ENCODE measurements at places on chromosomes 4 and X.
A peak's percentile ranks its signal among the peaks of the same experiment; 100 is the strongest.

DNA sequence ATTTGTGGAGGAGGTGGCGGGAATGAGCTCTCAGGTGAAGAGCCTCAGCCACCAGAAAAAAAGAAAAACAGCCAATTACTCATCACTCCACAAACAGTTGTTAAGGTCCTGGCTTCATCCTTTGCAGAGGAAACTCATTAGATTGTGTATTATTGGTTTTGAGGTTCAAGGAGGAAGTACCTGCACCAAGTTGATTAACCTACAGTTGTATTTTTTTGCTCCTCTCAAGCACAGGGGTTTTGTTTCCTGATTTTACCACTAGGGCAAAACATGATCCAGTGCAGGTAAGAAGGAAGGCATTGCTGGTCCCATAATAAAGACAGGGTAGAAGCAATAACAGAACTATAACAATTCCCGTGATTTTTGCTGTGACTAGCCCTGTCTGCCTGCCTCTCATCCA, 84.0 kb upstream of the QRFPR start:
- no peak for DNase-seq

DNA sequence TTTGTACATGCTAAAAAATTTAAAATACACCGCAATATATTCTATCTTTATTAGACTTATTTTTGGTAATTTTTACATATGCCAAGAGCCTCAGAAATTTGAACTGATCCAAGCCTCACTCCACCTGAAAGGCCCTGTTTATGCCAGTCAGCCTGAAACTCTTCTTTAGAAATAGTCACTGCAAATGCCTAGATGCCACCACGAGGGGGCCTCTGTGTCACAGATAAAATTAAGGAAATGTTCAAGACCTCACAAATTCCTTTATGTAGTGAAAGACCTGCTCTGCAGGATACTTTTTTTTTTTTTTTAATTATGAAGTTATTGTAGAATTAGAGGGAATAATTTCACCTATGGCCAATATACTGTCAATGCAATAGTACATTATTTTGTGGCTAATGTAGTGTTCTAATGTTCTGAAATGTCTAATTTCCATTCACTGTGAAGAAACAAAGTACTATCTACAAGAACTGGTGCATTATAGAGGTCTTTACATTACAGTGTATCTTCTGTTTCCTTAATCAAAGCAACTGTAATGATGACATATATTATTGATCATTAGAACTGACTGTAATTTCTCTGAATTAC, 69.8 kb downstream of the DTHD1 start:
- DNase-seq: no peak

GRCh38 chrX:12903646-12904045, 2.8 kb upstream of the TLR8 start:
- DNase-seq: no peak

DNA sequence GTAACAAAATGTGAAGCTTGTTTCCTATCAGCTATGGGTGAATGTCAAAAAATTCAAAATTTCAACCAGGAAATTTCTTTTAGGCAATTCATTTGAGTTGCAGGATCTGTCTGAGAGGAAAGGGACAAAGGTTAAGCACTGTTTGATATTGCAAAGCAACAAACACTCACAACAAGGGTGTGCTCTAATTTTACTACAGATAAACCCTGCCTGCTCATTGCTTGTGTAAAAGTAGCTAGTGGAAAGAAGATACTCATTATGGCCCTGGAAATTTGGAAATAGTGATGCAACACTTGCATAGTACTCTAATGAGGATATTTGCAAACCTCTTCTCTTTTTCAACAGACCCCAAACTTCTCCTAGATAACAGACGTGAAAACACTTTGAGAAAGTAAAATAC, 27.1 kb downstream of the FAM47E start:
- no peak for DNase-seq

GRCh38 chr4:144507311-144508101, 138.4 kb upstream of the HHIP start:
- DNase-seq: no peak

GRCh38 chr4:185657183-185657582, 121.9 kb upstream of the PDLIM3 start:
- DNase-seq: no peak

GRCh38 chr4:123102897-123103471, 180.6 kb upstream of the NUDT6 start:
- DNase-seq: peak; percentile 43

- no peak for DNase-seq
Measured at GRCh38 chrX:9693307-9694001, 72.2 kb downstream of the GPR143 start.

- no peak for DNase-seq
Measured at GRCh38 chr4:74258963-74259362, 49.3 kb upstream of the EPGN start.

DNA sequence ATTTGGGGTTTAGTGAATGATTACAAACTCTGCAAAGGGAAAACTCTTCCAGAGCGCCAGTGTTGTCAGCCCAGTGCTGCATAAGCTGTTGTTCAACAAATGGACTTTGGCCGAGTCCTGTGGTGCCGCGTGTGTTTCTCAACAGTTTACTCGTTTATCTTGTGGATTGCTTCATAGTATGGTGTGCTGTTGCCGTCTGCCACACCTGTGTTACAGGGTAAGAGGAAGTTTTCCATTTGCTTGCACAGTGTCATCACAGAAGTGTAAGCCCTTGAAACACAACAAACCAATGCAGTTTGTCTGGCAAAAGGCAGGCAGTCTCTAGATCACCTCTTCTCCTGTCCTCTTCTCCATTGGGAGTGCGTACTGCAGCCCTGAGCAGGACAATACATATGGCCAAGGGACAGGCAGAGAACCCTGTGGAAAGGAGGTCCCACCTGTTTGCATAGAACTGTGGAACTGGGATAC, 66.3 kb downstream of the DCUN1D4 start:
- DNase-seq: no peak

DNA sequence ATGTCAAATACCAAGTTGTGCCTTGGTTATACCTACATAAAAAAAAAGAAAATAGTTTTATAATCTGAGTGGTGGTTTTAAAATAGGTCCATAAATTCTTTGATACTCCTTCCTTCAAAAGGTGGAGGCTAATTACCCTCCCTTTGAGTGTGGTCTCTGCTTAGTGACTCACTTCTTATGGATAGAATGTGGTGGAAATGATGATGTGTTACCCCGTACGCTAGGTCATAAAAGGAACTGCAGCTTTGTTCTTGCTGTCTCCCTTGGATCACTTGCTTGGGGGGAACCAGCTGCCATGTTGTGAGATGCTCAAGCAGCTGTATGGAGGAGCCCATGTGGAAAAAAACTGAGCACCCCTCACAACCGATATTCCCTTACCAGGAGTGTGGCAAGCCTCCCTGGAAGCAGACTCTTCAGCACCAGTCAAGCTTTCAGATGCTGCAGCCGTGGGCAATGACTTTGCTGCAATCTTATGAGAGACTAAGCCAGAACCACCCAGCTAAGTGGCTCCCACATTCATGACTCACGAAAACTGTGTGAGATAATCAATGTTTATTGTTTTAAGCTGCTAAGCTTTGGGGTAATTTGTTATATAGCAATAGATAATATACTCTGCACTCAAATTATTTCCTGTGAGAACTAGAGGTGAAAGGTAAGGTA, 195.0 kb upstream of the GATB start:
- DNase-seq: no peak

DNA sequence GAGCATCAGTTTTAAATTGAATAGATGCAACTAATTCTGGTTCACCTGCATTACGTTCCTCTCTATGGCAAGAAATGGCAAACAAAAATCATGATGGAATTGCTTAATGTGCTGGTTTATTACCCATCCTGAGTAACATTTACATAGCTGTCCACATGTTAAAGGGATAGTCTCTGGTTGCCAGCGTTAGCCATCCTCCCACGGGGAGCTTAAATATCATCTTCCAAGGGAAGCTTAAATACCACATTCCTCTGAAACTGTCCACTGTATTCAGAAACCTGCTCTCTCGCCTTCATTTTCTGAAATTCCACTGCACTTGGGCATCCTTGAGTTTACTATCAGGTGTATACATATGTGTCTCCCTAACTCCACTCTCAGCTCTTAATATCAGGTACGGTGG, 586.6 kb downstream of the TLL1 start:
- no peak for DNase-seq

DNA sequence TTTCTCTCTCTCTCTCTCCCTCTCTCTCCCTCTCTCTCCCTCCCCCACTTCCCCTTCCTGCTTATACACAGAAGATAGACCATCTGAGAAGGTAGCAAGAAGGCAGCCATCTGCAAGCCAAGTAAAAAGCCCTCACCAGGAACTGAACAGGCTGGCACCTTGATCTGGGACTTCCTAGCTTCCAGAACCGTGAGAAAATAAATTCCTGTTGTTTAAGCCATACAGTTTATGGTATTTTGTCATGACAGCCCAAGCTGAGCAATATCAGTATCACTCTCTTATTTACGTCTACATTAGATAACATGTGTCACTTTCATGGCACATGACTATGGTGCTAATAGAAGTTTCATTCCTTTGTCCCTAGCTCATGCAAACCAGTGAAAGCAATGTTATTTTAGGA, 581.1 kb downstream of the INPP4B start:
- no peak for DNase-seq

- no peak for DNase-seq
Measured at GRCh38 chr4:139843641-139844040, 178.0 kb downstream of the MGST2 start.

DNA sequence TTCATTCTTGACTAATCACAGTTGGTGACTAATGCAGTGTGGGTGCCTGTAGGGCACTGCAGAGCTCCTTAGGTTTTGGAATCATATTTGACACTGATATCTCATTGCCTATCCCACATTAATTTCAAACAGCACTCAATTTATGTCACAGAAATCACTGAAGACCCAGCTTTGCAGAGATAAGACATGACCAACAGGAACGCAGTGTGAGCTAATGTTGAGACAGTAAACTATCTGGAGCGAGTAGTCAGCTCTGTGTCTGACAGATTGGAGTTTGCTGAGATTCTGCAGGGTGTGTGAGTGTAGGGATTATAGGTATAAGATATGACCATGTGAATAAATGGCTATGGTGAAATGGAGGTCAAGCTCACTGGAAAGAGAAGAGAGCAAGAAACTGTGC, 1586.1 kb upstream of the AGA start:
- DNase-seq: no peak

- peak; percentile 37 for DNase-seq
Measured at GRCh38 chrX:19566359-19567222, 51.3 kb upstream of the MAP3K15 start.

- no peak for DNase-seq
Measured at GRCh38 chr4:100936661-100937375, 410.5 kb downstream of the PPP3CA start.

GRCh38 chr4:37528166-37528885, 157.8 kb downstream of the RELL1 start:
- no peak for DNase-seq

- no peak for DNase-seq
Measured at GRCh38 chrX:48835524-48836329, at the start of gene PCSK1N. Gene PCSK1N (minus strand): TSS chrX:48835610. CDS start chrX:48835532, 78 bp downstream.

GRCh38 chrX:128021566-128021965, 30.6 kb downstream of the ACTRT1 start:
- DNase-seq: no peak

DNA sequence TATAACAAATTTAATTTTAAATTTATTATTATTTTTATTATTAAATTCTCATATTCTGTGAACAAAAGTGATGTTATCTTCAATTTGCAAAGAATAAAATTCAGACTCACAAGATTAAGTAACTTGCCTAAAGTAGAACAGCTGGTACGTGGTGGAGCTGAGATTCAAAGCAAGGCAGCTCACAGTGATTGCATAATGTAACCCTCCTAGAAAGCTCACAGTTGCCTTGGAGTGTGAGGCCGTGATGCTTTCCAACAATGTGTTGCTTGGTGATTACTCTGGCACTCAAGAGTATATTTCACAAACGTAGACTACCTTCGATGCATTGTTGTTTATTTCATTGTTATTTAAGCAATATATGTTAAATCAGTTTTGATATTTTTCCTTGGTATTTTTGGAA, 1039.2 kb upstream of the PABPC4L start:
- DNase-seq: no peak

DNA sequence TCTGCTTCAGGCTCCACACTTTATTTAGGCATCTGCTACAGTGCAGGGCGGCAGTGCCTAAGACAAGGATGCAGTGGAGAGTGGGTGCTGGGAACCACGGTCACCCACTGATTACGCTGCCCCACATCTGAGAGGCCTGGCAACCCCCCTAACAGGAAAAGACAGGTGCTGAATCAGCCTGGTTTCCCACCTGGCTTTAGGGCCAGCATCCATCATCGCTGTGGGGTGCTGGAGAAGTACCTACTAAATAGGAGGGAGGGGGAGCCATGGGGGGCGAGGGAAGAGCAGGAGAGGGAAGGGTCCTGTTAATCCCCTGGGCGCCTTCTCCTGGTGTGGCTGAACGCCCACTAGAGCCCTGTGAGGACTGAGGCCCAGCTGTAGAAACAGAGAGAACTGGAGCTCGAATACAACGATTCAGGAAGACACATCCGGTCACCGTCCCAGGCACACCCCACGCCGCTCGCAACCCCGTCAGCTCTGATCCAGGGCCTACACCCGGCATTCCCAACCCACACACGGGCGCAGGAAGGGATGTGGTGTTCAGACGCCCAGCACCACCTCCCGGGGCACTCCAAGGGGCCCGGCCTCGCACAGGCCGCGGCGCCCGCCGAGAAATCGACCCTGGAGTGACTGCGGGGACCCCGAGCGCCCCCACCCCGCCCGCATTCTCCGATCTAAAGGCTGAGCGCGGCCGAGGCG, 554 bp downstream of the DCTD start:
- no peak for DNase-seq

- DNase-seq: no peak
Measured at GRCh38 chr4:188032170-188032569, 36.6 kb downstream of the ZFP42 start.

DNA sequence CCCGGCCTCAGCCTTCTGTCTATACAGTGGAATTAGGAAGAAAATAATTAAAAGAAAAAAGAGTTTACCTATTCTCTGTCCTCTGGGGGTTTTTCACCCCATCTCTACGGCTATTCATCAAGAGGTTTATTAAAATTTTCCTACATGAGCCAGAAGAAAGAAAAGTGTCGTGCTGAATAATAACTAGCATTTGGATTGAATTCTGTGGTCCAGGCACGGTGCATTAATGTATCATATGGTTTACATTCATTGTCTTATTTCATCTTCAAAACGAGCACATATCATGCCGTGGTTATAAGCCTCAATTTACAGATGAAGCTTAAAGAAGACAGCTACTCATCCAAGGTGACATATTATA, 5.4 kb upstream of the NAA15 start:
- no peak for DNase-seq

- no peak for DNase-seq
Measured at GRCh38 chr4:41181037-41181436, 33.3 kb downstream of the APBB2 start.

GRCh38 chr4:86910820-86911684, 18.8 kb upstream of the C4orf36 start:
- DNase-seq: no peak

All from fibroblast of skin of left biceps (primary cell).